ENCODE measurements at places on chromosomes 16 and 17.
A peak's percentile ranks its signal among the peaks of the same experiment; 100 is the strongest.

DNA sequence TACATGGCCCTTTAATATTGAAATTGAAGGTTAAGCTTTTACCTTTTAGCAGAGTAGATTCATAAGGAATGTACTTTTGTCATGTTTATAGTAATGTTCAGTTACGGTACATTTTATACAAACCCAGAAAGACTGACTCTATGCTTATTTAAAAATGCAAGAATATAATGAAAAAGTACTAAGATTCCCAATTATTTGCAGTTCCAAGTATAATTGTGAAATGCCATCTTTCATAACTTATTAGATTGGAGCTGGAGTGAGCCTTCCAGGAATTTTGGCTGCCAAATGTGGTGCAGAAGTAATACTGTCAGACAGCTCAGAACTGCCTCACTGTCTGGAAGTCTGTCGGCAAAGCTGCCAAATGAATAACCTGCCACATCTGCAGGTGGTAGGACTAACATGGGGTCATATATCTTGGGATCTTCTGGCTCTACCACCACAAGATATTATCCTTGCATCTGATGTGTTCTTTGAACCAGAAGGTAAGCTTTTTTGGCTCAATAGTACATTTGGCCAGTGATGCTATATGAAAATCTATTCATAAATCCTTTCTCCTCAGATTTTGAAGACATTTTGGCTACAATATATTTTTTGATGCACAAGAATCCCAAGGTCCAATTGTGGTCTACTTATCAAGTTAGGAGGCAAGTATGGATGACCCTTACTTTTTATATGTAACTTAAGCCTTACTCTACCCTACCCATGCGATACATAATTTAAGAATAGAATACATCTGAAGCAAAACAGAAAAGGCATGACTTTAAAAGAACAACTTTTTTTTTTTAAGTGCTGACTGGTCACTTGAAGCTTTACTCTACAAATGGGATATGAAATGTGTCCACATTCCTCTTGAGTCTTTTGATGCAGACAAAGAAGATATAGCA, 4.2 kb downstream of the SRSF2 start:
- no peak for DNase-seq

DNA sequence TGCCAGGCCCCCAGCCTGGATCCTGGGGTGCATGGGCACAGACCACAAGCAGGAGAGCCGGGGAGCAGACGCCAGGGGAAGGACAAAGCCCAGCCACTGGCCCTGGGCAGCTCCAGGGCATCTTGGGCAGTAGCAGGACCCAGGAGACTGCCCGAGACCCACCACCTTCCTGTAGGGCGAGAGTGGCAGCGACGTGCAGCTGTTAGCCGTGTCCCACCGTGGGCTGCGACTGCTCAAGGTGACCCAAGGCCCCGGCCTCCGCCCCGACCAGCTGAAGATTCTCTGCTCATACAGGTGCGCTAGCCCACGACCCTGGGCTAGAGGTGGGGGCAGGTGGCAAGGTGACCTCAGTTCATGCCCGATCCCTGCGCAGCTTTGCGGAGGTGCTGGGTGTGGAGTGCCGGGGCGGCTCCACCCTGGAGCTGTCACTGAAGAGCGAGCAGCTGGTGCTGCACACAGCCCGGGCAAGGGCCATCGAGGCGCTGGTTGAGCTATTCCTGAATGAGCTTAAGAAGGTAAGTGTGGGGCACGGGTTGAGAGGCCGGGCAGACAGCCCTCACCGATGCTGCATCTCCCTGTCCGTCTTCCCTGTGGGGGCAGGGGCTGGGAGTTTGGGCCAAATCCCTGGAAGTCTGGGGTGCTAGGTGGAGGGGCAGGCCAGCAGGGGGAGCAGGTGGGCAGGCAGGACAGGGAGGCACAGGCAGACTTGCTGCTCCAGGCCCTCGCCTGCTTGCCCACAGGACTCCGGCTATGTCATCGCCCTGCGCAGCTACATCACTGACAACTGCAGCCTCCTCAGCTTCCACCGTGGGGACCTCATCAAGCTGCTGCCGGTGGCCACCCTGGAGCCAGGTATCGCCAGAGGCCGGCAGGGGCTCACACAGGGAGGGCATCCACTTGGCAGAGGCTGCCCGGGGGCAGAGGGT, 13.5 kb upstream of the SMIM5 start:
- no peak for DNase-seq

DNA sequence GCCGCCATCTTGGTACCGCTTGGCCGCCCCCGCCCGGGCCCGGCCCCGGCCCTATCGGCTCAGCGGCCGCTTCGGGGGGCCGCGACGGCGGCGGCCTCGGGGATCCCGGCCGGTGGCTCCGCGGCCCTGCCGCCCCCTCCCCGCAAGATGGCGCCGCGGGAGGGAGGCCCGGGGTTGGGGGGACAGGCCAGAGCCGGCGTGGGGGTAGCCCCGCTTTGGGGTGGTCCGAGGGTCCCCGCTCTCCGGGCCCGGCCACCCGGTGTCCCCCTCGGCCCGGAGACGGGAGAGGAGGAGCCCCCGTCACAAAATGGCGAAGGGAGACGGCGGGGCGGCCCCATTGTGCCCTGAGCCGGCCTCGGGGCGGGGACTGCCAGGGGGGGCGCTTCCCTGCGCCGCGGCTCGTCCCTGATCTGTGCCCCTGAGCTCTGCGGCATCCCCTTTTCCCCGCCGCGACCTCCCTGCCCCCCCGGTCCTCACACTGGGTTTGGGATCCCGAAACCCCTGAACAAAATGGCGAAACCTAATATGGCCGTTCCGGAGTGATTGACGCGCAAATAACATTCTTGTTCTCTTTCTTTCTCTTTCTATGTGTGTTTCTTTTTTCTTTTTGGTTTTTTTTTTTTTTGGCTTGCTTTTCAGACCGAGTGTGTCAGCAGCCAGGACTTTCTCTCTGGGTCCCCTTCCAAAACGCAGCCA, 986 bp downstream of the HAPSTR1 start:
- peak; percentile 46 for DNase-seq

DNA sequence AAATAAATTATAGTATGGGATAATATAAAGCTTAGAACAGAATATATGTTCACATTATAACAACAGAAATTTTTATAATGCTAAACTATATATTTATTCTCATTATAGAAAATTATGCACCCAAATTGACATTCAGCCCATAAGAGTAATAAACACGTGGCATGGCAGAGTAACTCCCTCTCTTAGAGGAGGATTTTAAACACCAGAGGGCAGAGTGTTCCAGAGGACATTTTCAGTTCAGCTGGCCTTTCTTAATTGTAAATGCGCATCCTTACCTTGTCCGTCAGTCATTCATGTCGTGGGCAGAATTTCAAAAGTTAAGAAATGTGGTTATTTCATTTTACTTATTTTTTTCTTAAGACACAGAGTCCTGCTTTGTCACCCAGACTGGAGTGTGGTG, 147.1 kb downstream of the TANC2 start:
- DNase-seq: no peak

- no peak for DNase-seq
Measured at GRCh38 chr17:80969030-80969673, 22.5 kb upstream of the CHMP6 start.

DNA sequence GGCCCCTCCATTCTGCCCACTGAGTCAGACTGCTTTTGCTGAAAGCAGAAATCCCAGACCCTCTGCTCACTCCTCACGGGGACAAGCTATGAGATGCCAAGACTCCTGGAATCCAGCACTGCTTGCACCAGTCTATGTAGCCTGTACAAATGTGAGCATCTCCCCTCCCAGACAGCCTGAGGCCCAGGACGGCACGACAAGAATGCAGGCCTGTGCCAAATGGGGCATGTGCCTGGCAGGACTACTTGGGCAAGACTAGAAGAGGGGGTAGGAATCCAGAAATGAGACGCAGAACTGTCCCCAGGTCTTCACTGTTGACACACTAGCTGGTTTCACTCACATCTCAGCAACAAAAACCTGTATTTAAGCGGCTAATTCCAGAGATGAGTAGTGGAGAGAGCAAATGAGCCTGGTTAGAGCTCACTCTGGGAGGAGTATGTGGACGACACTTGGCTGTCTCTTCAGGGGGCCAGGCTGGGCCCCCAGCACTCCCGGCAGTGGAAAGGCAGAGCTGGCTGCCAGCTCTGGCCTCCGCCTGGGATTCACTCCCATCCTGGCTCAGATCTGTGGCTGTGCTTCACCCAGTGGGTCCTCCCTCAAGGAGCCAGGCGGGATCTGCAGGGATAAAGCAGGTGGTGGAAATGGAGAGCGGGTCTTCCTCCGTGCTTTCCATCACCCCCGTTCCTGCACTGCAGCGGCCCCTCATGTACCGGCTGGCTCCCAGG, 2.9 kb upstream of the MYO1C start:
- no peak for DNase-seq

GRCh38 chr16:52398021-52398420, 148.9 kb downstream of the TOX3 start:
- DNase-seq: no peak

- DNase-seq: no peak
Measured at GRCh38 chr16:64356267-64356666, 765.6 kb downstream of the CDH11 start.

GRCh38 chr16:57502048-57502775, 15.9 kb upstream of the DOK4 start:
- no peak for DNase-seq

- peak; percentile 79 for DNase-seq
Measured at GRCh38 chr17:66633317-66633965, 201.5 kb upstream of the CACNG5 start.

- no peak for DNase-seq
Measured at GRCh38 chr17:18960241-18960665, 8.3 kb downstream of the SLC5A10 start.

GRCh38 chr17:82272495-82273326, 789 bp downstream of the CSNK1D start:
- DNase-seq: peak; percentile 32

- no peak for DNase-seq
Measured at GRCh38 chr16:88303890-88304819, 78.6 kb upstream of the ZNF469 start.

- DNase-seq: no peak
Measured at GRCh38 chr16:4241928-4242283, at the start of gene SRL. Gene SRL, minus strand, starts transcription at chr16:4242080. Its CDS starts 13 bp downstream, at chr16:4242067.

DNA sequence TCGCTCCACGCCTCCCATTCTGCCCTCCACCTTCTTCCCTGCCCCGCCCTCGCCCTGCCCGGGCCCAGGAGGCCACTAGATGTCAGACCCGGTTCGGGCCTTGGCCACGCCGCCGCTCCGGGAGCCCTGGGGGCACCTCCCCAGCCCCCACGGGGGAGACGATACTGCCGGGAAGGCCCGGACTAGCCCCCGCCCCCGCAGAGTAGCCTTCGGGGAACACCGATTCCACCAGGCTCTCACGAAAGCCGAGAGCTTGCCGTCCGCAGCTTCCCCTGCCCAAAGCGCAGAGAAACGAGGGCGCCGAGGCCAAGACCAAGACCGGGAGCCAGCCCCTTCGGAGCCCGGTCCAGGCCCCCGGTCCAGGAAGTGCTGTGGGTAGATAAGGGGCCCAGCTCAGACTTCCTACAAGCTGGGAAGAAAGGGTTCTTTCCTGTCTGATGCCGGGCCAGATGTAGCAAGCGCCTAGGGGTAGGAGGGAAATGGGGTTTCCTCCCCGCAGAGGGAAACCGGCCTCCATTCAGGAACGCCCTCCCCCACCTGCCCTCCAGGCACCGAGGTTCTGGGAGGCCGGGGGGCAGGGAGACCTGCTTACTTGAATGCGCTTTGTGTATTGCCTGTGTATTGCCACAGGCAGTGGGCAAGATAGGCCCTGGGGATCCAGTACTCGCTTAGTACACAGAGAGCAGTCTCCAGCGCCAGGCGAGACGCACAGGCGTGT, 806 bp upstream of the CYB561 start:
- peak; percentile 24 for DNase-seq

GRCh38 chr17:33152783-33153182, 140.3 kb downstream of the ASIC2 start:
- no peak for DNase-seq

DNA sequence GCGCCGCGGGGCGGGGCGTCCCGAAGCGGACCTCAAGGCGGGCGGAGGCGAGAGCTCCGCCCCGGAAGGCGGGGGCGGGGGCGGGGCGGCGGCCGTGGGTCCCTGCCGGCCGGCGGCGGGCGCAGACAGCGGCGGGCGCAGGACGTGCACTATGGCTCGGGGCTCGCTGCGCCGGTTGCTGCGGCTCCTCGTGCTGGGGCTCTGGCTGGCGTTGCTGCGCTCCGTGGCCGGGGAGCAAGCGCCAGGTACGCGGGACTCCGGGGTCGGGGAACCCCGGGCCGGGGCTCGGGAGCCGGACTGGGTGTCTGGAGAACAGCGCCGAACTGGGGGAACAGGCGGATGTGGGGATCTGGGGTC, at the start of gene TNFRSF12A:
TSS of gene TNFRSF12A (plus strand) at position 122 of the 357 bp plus-strand sequence. CDS start at position 152, 30 bp downstream.
- DNase-seq: peak; percentile 78

DNA sequence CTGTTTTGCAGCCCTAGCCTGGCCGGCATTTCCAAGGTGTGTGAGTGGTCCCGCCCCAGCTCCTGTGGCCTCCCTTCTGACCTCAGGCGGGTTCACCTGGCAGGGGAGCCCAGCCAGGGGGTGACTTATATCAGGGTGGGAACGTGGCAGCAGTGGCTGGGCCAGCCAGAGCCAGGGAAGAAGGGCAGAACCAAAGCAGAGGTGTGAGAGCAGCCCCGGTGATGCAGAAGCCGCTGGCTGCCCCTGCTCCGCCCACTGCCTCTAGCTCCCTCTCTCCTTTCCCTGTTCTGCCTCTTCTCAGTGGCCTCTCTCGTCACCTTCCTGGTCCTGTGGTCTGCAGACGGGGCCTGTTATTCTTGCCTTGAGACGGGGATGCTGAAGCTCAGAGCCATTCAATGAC, 12.1 kb downstream of the MGAT5B start:
- DNase-seq: no peak

GRCh38 chr16:67430504-67430976, 381 bp upstream of the HSD11B2 start:
- peak; percentile 16 for DNase-seq

- DNase-seq: no peak
Measured at GRCh38 chr17:39688475-39688835, 598 bp upstream of the PGAP3 start.

DNA sequence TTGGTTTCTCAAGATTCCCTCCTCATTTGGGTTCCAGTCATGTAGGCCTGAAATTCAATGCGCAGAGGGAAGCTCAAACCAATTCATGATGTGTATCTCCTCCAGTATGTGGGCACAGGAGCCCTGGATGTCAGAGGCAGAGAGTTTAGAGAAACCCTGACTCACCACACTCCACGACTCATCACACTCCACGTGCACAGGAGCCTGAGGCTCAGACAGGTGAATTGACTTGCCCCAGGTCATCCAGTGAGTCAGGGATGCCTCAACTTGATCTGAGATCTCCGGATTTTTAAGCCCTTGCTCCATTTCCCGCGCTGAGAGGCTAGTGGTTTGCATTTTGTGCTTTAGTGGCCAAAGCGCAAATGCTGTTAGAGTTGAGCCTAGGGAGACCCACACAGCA, 183.9 kb downstream of the HAPSTR1 start:
- no peak for DNase-seq

DNA sequence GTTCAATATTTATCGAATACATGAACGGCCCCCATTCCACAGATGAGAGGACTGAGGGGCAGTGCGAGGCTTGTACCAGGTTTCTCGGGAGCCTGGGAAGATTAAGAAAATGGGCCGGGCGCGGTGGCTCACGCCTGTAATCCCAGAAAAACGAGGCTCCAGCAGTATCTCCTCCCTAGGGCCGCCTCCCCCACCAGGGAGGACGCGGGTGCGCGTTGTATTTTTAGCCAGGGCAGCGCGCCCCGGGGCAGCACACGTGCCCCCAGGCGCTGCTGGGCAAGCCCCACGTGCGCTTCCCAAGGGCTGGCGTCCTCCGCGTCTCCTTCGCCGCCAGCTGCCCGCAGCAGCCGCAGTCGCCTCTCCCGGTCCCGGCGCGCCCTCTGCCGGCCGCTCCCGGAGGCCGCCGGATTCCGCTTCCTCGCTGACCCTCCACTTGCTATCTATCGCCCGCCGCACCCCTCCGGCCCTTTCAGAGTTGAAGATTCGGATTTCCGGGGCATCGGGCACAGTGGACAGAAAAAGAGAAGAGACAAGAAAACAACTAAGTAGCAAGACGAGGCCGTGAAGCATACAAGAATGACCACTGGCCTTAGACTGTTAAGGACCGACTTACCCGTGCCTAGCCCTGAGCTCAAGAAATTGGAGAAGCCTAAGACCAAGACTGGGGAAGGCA, 1.9 kb upstream of the YBX2 start:
- peak; percentile 75 for DNase-seq
